Smooth muscle cell of trachea (primary cell): ENCODE measurements at places on chromosomes 12 and 14. TPM values are rescaled to one million over a fixed set of nuclear protein-coding genes. Genes with fewer than 3 reads are reported as not detected.

The SLC25A3 gene
- 630 and 928 TPM in 2 replicates for total RNA-seq

The CCDC177 gene
- under 0.01 TPM in 2 replicates for total RNA-seq

The CPNE8 gene
- 10.6 and 16.4 TPM in 2 replicates for total RNA-seq

The EFS gene
- total RNA-seq: 1.7 and 4.8 TPM in 2 replicates

The MIP gene
- total RNA-seq: not detected in 2 replicates

The UBR7 gene
- total RNA-seq: 22.5 and 39.1 TPM in 2 replicates

The PDE3A gene
- total RNA-seq: 0.50 and 2.6 TPM in 2 replicates

The IAPP gene
- not detected in 2 replicates for total RNA-seq
